DMS153 (cell line): ENCODE measurements at places on chromosomes 3 and 15.

DNA sequence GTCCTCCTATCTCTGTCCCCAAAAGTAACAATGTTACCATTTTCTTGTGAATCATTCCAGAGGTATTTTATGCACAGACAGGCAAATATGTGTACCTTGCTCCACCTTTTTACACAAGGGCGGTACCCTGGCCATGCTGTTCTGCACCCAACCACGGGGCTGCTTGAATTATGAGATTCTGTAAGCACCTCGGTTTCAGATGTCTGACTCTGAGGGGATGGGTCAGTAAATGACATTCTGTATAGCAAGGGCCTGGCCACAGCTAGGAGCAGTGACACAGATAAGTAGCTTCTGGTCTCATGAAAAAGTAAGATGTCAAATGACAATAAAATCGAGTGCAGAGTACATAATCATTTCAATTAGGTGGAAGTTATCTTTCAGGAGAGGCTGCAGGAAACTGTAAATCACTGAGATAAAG is 30.4 kb upstream of the FLNB start:
- peak; percentile 44 for DNase-seq

DNA sequence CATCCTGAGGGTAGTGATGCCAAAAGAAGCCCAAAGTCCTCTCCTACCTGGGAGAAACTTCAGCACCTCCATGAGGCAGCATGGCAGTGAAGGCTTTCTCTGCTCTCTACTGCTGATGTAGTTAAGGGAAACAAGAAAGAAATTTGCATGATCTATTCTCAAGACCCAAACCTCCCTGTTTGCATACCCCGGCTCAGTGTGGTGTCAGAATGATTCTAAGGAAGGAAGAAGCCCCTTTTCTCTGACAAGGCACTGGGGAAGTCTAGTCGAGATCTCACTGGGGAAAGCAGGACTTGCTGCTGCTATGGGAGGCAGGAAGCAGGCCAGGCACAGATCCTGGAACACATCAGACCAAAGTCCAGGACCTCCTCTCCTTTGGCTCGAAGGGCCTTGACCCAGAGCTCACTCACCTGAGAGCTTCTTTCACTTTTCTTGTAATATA is 89.4 kb upstream of the ICE2 start:
- no peak for DNase-seq

DNA sequence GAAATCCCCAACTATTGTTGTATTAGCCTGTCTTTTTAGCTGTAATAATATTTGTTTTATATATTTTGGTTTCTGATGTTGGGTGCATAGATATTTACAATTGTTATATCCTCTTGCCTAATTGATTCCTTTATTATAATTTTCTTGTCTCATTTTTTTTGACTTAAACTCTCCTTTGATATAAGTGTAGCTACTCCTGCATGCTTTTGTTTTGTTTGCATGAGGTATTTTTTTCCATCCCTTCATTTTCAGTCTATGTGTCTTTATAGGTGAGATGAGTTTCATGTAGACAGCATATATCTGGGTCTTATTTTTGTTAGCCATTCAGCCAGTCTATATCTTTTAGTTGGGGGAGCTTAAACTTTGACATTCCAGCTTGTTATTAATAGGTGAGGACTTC is 37.4 kb downstream of the FAIM start:
- DNase-seq, result no peak

- no peak for DNase-seq
Measured at GRCh38 chr3:142225885-142226215, 465 bp upstream of the GK5 start.

- DNase-seq, result no peak
Measured at GRCh38 chr3:160143482-160143881, 81.7 kb upstream of the C3orf80 start.

- no peak for DNase-seq
Measured at GRCh38 chr3:164458986-164459385, 619.3 kb downstream of the SI start.

DNA sequence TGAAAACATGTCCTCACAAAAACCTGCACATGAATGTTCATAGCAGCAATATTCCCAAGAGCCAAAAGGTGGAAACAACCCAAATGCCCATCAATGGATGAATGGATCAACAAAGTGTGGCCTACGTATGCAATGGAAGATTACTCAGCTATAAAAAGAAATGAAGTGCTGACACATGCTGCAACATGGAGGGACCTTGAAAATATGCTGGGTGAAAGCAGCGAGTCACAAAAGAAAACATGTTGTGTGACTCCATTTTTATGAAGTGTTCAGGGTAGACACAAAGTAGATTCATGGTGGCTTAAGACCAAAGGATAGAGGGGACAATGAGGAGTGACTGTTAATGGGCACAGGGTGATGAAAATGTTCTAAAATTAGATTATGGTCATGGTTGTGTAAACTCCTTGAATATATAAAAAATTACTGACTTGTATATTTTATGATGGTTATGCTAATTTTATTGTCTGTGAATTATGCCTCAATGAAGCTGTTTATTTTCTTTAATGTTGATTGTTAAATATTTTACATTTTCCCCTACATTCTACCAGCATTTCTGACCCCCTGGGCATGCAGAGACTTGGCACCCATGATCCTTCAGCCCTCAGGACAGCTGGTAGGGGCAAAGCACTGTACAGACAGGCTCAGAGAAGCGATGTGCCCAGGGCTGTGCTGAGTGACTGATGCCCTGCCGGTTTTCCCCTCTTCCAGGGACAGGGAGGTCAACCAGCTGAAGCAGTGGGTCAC is 37.8 kb downstream of the CFAP100 start:
- DNase-seq, result no peak

- DNase-seq, result no peak
Measured at GRCh38 chr15:61063875-61064320, 165.2 kb downstream of the RORA start.
